ENCODE measurements at places on chromosomes 3 and 15.

DNA sequence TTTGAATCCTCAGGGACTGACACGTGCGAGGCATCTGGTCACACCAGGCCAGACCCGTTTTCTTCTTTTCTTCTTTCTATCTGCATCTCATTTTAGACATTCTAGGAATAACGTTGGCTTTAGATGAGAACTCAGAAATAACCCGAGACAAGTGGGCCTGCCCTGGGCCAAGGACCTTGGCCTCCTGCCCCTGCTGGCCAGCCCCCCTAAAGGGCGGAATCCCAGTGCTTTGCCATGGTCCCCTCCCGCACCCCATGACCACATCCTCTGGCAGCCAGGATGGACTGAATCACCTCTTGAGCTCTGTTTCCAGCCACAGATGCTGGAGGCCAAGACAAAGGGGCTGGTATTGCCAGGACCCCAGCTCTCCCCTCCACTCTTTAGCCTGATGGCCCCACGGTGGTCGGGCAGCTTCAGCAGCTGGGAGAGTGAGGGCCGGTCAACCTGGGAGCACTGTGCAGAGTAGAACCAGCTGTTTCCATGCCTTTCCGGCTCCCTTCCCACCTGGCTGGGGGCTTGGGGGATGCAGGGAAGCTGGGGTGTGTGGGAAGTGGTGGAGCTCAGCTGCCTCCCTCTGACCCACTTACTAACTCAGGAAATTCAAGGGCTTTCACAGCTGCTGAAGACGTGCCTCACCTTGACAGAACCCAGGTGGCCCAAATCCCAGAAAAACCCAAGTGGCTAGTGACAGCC is 190.9 kb downstream of the FAM43A start:
- DNase-seq = no peak

DNA sequence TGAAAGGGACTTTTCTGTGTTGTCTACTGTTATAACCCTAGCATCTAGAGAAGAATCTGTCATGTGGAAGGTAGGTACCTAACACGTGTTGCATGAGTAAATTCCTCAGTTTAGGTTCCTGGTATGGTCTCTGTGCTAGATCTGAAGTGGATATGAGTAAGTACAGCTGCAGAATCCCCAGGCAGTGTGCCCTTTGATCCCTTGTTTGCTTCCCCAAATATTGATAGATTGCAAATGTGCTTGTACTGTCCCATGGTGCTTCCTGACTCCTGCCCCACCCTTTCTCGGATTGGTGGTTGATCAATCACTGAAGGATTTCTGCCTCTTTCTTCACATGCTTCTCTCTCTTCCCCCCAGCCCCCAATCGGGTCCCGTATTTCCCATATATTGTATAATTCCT is 450.4 kb downstream of the UNC13C start:
- no peak for DNase-seq

DNA sequence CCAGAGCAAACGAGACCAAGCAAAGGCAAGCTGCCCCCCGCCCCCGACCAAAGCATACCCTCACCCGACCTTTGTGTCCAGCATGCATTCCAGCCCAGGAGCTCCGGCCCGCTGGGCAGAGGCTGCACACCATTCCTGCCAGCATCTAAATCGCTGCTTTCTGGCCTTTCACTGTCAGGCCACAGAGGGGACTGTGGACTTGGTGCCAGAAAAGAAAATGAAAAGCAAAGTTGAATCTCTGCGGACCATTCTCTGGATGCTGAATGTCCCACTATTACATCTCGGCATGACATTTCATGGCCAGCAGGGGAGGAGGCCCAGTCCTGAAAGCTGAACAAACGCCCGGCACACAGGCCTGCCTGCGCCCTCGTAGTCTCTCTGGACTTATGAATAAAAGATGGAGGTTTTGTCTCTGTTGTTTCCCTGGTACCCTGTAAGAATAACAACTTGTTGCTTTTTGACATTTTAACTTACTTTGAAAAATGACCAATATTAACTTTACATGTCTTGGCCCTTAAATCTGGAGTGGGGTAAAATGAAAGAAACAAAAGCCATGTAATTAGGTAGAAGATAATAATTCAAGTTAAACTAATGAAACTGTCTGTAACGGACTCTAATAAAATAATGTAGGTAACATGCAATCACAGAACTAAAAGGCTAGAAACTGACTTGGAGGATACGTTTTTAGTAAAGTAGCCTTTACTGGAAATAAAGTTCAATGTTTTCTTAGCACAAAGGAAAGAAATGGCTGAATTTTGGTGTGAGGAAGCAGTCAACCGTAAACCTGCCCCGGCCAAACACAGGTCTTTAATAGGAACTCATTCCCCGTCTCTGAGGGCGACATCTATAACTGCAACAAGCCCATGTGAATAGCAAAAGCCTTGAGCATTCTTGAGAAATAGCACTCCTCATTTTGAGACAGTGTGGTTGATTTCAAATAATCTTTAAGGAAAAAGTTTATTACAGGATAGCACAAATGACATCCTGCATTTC is 12.7 kb downstream of the IL17RD start:
- no peak for DNase-seq

DNA sequence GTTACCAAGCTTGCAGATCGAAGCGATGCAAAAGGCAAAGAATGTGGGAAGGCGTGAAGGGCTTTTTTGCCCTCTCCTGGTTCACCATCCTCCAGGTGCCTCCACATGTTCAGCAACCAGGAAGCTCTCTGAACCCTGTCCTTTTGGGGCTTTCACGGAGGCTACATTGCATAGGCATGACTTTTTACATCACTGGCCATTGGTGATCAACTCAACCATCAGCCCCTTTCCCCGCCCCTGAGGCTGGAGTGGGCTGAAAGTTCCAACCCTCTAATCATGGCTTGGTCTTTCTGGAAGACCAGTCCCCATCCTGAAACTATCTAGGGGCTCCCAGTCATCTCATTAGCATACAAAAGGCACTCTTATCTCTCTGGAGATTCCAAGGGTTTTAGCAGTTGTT is 52.6 kb downstream of the UACA start:
- no peak for DNase-seq

GRCh38 chr3:18886331-18886730 is 262.0 kb upstream of the KCNH8 start:
- no peak for DNase-seq

GRCh38 chr3:180036092-180036670 is 556 bp downstream of the PEX5L start:
- DNase-seq = no peak

DNA sequence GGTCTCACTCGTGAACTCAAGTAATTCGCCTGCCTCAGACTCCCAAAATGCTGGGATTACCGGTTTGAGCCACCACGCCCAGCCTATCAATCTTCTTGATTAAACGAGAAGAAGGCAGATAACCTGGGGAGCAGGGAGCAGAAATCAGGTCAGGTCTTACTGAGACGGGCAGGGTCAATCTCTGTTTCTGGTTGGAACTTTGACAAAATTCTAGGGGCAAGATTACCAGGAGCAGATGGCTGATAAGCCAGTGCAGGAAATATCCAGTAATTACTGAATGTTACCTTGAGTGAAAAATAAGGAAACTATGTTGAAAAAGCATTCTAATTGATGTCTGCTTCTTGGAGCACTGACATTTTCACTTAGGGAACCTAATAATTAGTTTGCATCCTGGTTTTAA is 24.4 kb upstream of the GOLM2 start:
- no peak for DNase-seq

DNA sequence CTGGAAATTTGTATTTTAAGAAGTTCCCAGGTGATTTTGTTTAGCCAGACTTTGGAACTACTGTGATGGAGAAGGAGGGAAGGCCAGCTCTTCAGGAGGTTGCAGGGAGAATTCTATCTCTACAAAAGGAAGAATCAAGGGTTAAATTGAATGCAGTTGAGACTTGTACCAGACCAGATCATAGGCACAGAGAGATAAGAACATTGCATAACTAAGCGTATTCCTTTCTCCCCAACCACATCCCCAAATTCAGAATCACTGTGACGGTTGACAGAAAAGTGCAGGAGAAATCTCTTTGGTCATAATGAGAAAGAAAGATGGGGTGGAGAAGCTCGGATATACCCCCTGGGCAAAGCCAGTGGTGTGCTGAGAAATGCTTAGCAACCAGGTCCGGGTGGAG is 7.2 kb downstream of the PLD1 start:
- peak; percentile 54 for DNase-seq

DNA sequence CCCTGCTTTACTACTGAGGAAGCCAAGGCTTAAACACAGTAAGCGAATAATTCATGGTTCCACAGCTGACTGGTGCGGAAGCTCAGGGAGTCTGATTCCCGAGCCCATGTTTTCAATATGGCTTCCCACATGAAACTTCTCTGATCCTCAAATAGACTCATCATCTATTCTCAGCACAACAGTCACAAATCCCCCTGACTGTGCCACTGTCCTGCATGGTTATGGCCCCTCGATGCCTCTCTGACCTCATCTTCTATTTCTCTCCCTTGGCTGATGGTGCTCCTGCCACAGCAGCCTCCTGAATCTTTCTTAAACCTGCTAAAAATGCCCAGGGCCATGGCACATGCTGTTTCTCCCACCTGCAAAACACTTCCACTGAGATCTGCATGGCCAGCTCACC is 43.2 kb downstream of the SRGAP3 start:
- no peak for DNase-seq

DNA sequence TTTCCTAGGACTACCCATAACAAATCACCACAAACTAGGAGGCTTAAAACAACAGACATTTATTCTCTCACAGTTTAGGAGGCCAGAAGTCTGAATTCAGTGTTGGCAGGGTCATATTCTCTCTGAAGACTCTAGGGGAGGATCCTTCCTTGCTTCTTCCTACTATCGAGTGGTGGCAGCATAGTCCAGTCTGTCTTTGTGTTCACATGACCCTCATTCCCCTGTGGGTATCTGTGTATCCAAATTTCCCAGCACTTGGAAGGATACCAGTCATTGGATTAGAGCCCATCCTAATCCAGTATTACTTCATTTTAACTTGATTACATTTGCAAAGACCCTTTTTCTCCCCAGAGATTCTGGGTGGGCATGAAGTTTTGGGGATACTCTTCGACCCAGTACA is 63.8 kb downstream of the GMPS start:
- DNase-seq = no peak

- peak; percentile 95 for DNase-seq
These were observed 10.8 kb upstream of the MFSD1 start for GRCh38 chr3:158790901-158791589.

- no peak for DNase-seq
These were observed 20.6 kb downstream of the CMTM6 start for GRCh38 chr3:32481791-32482631.

DNA sequence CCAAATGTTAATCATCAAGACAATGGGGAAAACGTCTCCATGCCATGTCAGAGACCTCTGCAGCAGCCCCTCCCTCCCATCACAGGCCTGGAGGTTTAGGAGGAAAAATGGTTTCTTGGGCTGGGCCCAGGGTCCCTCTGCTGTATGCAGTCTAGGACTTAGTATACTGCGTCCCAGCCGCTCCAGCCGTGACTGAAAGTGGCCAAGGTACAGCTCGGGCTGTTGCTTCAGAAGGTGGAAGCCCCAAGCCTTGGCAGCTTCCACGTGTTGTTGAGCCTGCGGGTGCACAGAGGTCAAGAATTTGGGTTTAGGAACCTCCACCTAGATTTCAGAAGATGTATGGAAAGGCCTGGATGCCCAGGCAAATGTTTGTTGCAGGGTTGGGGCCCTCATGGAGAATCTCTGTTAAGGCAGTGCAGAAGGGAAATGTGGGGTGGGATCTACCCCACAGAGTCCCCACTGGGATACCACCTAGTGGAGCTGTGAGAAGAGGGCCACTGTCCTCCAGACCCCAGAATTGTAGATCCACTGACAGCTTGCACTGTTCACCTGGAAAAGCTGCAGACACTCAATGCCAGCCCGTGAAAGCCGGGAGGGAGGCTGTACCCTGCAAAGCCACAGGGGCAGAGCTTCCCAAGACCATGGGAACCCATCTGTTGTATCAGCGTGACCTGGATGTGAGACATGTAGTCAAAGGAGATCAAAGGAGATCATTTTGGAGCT is 25.0 kb downstream of the NECTIN3 start:
- DNase-seq = no peak

- peak; percentile 82 for DNase-seq
These were observed 970 bp downstream of the DPPA4 start for GRCh38 chr3:109336291-109336861.

- DNase-seq = no peak
These were observed 95.5 kb upstream of the CNTN3 start for GRCh38 chr3:74709951-74710350.

GRCh38 chr3:131370935-131371687 is 10.5 kb upstream of the NUDT16 start:
- no peak for DNase-seq

DNA sequence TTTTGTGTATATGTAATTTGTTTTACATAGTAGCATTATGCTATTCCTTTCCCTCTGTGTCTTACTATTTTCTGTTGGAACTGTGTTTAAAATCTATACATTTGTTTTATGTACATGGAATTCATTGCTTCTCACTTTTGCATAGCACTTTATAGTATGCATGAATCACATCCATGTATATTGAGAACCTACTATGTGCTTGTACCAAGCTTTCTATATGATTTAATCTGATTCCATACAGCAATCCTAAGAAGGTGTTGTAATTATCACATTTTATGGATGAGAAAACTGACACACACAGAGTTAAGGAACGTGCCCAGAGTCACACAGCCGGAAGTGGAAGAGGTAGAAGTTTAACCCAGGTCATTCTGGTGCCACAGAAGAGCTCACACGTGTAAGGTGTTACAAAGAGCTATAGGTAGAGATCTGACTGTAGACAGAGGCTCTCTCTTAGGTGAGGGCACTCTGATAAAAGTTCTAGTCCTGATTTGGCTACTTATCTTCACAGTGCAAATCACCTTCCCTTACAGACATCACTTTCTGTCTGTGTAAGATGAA is 3.5 kb upstream of the SMAD3 start:
- no peak for DNase-seq

DNA sequence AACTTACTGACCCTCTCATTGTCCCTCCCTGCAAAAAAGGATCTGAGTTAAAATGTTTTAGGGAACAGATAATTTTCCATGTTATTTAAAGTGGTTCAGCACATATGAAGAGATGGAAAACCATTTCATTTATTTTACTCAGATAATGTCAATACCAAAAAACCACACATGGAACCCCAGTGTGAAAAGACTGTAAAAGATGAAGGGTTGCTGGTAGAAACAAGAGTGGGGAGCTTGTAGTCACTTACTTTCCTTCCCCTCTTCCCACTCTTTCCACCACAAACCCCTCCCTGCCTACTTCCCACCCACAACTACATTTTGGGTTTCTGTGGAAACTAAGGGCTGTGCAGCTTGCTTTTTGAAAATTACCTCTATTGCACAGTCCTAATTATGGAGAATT is 18.5 kb upstream of the KLHL25 start:
- no peak for DNase-seq

DNA sequence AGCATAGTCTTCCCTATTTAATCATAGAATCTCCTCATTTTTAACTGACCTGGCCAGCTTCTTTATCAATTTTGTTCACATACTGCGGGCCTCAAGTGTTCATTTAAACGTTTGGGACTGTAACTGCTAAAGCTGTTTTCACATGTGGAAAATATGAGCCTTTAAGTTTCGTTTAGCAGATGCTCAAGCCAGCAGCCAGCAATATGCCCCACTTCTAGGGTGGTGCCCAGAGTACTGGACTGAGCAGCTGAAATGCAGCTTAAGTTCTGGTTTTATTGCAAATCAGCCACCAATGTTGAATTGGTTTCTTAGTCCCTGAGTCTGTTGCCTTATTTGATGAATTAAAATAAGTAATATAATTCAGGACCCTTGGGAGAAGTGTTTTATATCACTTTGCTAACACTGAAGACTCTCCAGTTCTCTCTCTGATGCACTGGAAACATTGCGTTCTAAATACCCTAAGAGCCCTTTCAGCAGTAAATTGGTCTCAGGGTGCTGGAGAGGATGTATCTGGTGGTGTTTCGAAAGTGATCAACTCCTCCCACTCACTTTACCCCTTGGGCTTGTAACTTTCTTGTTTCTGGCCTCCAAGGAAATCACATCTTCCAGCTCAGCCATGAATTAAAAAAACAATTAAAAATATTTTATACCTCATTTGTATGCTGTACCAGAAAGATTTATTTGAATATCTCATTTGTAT is 61.7 kb downstream of the B3GALNT1 start:
- no peak for DNase-seq

Data from hematopoietic multipotent progenitor cell treated with erythropoietin and hydrocortisone succinate and interleukin-3 and kit ligand, for 6 days (in vitro differentiated cells).